ENCODE measurements at places on chromosomes 7 and 10.

GRCh38 chr7:101790566-101791293 lies 26.7 kb upstream of the CUX1 start:
- DNase-seq: no peak

GRCh38 chr10:127840884-127841283 lies 51.9 kb downstream of the CLRN3 start:
- DNase-seq: no peak

GRCh38 chr10:28503114-28503513 lies 29.8 kb upstream of the WAC start:
- DNase-seq: peak; percentile 34

- no peak for DNase-seq
These were observed 131.4 kb downstream of the PLXDC2 start for GRCh38 chr10:19947656-19948055.
